ENCODE measurements at places on chromosomes 2 and 18. TPM values are rescaled to one million over a fixed set of nuclear protein-coding genes. Genes with fewer than 3 reads are reported as not detected.

DNA sequence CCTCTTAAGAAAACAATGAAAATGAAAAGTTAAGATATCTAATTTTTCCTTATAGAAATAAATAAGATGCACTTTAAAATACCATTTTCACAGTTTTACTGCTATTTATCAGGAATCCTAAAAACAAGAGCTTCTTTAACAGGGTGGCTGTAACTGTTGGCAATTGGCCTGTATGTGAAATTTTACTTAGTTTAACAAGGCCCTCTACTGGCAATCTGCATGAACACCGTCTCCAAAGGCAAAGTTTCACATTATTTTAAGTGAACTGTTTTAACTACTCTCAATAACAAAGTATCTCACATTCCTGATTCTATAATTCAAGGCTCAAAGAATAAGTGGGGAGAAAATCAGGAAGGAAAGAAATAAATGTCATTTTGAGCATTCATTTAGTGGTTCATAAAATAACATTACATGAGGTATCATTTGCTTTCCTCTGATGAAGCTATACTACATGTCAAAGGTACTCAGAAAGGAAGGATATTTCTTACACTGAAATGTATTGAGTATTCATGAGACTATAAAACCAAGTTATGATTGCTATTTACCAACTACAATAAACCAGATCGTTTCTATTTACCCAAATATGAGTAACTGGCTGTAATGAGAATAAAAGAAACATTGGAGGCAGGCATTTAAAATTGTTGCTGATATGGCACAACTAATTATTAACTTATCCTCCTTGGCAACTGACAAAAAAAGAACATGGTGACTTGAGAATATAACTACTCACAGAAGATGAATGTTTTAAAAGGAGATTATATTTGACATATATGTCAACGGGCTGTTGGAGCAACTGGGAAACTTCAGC lies 7.0 kb downstream of the NCKAP5 start:
- DNase-seq = peak; percentile 45

GRCh38 chr2:207765547-207765946 lies 4.2 kb downstream of the FZD5 start:
- no peak for DNase-seq

- DNase-seq = no peak
Measured at GRCh38 chr2:237724811-237725478, 73.6 kb upstream of the RBM44 start.

DNA sequence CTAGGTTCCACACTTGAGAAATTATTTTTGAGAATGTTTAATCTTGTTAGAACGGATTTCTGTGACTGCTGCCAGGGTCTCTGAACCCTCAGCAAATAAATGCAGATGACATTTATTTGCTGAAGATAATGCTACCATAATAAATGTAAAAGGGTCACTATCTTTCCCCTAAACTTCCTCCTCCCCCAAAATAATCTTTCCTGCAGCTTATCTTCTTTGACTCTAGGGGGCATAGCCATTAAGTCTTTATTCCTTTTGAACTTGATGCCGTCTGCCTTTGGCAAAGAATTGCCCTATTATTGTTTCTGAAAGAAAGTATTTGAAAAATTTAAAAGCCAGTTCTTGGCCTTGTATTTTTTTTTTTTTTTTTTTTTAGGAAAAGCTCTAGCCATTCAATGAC lies 63.6 kb upstream of the ACSL3 start:
- DNase-seq = no peak

GRCh38 chr2:204487447-204488229 lies 57.6 kb upstream of the PARD3B start:
- peak; percentile 40 for DNase-seq

DNA sequence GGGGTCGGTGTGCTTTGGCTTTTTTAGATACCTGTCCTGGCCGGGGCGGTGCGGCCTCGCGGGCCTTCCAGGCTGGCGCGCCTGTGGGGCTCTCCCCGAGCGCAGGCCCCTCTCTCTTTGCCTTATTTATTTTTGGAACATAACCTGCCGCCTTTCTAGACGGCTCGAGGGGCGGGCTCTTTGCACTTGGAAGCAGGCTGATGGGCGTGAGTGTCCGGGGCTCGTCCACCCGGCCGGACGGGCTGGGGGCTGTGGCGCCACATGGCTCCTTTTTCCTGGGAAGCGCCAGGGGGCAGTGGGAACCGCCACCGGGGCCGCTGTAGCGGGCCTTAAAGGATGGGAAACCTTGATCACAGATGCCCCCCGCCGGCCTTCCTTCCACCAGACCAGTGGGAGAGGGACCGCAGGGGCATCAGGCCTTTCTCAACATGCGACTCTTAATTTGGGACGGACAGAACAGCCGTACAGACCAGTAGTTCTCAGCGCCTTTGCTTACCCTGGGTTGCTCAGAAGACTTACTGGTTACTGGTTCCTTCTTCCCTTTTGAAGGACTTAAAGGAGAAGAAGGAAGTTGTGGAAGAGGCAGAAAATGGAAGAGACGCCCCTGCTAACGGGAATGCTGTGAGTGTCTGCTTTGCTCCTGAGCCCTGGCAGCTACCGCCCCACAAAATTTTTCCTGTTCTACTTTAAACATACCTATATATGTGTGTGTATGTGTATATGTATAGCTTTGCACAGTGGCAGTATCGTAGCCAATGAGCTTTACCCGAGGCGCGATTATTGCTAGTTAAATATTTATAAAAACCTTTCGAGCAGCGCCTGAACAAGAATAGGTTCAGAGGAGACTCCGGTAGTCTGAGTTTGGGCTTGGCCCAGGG lies 2.7 kb downstream of the PTMA start:
- no peak for DNase-seq

DNA sequence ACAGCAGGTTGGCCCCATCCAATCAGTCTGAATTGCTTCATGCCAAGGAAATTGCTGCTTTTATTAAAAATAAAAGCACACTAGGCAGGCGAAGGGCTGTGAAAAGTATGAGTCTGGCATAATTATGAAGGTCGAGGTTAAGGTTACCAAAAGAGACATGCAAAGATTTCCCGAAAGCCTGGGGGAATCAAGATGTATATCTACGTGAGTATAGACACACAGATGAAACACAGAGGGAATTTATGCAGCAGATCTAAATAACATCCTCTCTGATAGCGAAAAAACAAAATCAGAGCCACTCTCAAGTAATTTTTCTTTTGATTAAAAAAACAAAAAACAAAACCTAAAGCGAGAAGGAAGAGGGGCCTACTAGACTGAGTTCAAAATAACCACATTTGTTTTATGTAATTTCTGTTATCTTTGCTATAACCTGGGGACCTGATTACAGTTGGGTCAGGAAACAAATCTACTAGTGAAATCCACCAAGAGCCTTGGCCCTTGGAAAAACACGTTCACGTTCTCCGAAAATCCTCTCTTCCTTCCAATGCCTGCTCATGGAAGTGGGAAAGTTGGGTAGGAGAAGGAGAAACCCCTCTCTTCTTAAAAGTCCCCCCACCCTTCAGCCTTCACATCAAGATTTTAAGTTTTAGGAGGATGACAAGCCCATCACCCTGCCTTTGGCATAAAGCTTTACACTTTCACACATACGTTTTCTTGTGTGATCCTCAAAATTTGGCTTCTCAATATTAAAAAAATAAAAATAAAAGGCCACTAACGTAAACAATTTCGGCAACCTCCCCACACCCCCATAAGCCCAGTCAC lies 1.4 kb downstream of the AAK1 start:
- no peak for DNase-seq

- no peak for DNase-seq
Measured at GRCh38 chr2:241853651-241854341, 4.9 kb downstream of the PDCD1 start.

DNA sequence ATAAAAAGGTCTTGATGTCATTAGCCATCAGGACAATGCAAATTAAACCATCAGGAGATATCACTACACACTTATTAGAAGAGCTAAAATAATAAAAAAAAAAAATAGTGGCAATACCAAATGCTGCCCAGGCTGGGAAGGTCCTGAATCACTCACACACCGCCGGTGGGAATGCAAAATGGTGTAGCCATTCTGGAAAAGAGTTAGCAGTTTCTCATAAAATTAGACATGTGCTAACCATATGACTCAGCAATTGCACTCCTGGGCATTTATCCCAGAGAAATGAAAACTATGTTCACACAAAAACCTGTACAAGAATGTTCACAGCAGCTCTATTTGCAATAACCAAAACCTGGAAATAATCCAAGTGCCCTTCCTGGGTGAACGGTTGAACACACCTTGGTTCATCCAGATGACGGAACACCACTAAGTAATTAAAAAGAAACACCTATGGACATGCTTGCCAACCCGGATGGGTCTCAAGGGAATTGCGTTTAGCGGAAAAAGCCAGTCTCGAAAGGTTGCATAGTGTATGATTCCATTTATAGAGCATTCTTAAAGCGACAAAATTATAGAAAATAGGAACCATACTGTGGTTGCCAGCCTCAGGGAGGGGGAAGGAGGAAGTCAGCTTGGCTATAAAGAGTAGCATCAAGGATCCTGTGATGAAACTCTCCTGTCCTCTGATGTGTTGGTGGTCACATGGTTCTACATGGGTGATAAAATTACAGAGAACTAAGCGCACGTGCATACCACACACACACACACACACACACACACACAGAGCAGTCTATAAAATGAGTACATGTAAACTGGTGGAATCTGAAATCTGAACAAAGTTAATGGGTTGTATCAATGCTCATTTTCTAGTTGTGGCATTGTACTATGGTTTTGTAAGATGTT lies 4.6 kb downstream of the MBP start:
- DNase-seq = peak; percentile 99

DNA sequence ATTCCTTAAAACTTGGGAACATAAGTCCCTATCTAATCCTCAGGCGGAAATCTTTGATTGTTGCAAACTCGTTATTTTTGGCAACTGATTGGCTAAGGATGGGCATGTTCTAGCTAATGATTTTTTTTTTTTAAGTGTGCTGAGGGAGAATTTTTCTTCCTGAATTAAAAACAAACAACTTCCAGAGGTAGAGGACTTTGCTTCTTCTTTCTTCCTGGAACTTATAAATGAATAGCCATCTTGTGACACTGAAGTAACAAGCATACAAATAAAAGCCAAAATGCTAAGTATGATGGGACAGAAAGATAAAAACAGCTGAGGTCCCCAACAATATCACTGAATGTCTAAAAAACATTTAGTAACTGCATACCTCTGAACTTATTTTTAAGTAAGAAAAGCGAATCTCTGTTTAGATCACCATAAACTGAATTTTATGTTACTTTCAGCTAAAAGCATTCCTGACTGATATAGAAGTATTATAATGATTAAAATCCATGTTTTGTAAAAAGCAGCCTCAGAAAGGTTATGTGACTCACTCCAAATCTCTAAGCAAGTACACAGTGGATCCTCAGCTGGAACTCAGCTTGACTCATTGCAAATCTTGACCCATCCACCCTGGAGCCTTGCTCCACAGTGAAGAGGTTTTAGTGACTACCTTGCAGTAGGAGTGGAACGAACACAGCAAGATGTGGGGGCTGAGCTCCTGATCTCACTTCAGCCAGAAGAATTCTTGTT lies 344.4 kb downstream of the CLIP4 start:
- no peak for DNase-seq

DNA sequence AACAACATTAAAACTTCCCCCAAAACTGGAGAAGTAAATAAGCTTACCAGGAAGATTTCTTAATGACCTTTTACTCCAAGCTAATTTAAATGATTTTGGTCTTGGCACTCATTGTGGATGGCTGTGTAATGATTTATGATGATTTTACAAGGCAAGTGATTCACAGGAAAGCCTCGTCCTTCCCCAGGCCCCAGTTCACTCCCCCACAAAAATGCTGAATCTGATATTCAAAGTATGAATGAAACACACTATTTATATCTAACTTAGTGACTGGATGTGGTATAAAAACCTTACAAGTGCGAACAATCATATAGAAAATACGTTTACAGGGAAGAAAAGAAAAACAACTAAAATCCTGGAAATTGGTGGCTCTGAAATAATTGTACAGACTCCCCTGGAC lies 49.8 kb downstream of the ZNF516 start:
- DNase-seq = peak; percentile 61

DNA sequence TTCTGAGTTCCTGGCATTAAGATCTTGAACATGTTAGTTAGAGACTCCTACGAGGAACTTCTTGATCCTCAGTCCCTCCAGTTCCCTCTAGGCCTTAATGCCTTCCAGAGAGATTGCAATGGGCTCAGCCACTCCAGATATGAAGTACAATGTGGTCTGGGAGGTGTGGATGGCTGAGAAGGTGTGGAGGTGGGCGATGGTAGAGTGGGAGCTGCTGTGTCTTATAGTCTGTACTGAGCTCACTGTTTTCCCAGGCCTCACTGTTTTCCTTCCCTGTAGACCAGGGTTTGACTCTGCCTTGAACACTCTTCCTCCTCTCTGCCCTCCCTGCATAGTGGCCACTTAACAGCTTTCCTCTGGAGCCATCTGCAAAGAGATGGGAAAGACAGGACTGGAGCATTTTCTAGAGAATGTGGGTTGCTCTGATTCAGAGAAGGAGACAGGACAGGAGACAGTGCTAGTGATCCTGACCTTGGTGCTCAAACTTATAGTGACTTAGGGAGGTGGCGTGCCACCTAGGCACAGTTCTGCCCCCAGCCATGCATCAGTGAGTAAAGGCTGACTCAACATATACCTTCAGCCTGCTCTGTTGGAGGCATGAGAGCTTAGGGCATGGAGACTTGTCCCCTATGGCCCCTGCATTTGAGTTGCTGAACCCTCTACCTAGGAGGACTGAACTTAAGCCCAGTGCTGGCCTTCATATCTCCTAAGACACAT lies 129.7 kb downstream of the TDRD15 start:
- no peak for DNase-seq

DNA sequence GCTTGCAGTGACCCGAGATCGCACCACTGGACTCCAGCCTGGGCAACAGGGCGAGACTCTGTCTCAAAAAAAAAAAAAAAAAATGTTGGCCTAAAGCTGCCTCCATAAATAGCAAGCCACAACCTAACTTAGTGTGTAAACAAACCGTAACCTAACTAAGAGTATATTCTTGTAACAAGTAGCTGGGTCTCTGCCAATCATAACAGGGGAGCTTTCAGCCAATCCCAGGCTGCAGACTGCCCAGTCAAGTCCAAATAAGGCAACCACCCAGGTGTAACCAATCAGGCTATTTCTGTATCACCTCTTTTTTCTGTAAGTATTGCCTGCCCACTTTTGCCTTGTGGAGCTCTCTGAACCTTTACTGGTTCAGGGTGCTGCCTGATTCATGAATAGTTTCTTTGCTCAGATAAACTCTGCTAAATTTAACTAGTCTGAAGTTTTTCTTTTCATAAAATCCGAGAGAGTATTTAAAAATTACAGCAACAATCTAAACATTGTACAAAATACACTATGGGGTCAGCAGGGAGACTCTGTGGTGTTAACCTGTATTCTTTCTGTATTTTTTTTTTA lies 4.5 kb downstream of the PSTPIP2 start:
- DNase-seq = no peak

GRCh38 chr2:112637289-112637660 lies 8.5 kb upstream of the SLC20A1 start:
- no peak for DNase-seq

- DNase-seq = no peak
Measured at GRCh38 chr18:61658431-61658830, 234.4 kb downstream of the RNF152 start.

GRCh38 chr18:191725-192124 lies 33.4 kb downstream of the USP14 start:
- DNase-seq = no peak

Gene PRLH
- not detected for total RNA-seq

Gene MCFD2
- 83.4 TPM for total RNA-seq

Gene CCBE1
- total RNA-seq = 39.0 TPM

Gene AKAIN1
- not detected for total RNA-seq

Gene MBOAT2
- total RNA-seq = 76.3 TPM

Gene CDH2
- 0.25 TPM for total RNA-seq

Data from foreskin keratinocyte (primary cell).